ENCODE measurements at places on chromosomes 16 and 17.

- no peak for DNase-seq
Observed at GRCh38 chr17:77558846-77559626, 399.5 kb upstream of the TNRC6C start.

DNA sequence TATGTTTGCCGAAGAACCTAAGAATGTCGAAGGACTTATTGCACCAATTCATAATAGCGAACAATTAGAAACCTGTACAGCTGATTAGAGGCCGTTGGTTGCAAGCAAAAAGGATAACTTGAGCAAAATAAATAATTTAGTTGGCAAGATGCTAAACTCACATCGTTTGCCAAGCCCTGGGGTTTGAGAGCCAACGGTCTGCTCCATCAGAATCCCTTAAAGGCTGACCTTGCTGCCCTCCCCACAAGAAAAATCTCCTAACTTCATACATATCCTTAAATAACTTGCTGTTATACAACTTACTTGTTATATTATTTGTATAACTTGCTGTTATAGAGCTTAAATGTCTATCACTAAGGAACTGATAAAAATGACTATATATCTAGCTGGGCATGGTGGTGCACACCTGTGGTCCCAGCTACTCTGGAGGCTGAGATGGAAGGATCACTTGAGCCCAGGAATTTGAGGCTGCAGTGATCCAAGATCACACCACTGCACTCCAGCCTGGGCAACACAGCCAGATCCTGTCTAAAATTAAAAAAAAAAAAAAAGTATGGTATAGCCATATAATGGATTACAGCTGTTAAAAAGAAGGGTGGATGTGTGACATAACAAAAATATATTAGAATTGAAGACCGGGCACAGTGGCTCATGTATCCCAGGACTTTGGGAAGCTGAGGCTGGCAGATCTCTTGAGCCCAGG, 1.9 kb upstream of the TRIM37 start:
- DNase-seq, result no peak

GRCh38 chr16:89619840-89620239, 6.4 kb downstream of the DPEP1 start:
- no peak for DNase-seq

GRCh38 chr17:77437017-77437416, 296.2 kb downstream of the SEC14L1 start:
- no peak for DNase-seq

DNA sequence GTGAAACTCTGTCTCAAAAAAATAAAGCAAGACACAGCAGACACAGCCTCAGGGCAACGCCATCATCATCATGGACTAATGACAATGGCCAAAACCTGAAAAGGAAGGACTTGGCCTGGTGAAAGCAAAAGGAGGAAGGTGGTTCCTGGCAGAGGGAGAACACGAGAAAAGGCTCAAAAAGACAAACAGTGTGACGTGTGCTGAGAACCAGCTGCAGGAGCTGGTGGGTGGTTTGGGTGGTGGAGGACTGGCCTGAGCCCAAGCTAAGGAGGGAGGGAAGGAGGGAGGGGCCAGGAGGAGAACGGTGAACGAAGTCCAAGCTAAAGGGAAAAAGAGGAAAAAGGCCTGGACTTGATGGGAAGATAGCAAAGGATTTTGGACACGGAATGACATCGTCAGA, 85.1 kb downstream of the SLC39A11 start:
- DNase-seq, result no peak

- no peak for DNase-seq
Observed at GRCh38 chr17:3691617-3692067, 4.3 kb downstream of the P2RX5 start.

DNA sequence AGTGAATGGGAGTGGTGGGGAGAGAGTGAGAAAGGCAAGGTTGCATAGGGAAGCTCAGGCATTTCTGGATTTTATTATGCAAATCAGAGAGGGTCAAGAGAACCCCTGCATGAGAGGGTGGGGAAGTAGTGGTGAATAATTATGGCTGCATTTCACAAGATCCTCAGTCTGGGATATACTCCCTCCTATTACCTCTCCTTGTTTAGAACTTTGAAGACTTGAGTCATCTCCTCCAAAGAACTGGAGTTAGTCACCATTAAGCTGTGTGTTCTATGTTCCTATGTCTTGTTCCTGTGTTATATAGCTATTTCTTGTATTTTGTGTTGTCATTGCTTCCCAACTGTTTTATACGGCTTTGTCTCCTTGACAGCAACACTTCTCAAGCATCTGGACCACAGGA, 18.4 kb downstream of the SOX9 start:
- DNase-seq, result no peak

DNA sequence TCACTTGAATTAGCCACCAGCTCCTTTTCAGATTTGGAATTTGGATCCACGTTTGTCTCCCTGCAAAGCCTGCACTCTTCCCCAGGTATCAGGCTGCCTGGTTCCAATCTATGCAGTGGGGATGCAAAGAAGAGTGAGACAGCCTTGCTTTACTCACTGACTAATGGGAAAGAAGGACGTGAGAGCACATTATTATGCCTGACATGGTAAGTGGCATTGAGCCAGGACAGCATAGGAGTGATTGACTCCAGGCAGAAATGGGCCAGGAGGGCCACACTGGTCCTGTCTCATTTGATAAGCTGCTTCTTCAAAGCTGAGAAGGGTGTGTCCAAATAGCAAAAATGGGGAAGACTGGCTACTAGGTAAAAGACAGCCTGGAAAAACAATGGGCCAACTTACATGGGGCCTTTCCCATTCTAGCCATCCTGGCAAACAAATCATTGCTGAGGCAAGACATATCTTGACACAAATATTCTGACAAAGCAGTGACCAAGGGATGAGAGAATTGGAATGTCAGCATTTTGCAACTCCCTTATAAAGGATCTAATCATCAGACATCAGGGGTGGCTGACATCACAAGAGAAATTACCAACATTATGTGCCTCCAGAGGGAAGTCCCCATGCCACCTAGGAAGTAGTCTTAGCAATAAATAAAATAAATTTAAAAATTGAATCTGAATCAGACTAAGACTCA, 38.6 kb downstream of the CDH11 start:
- DNase-seq, result no peak

- peak; percentile 59 for DNase-seq
Observed at GRCh38 chr16:57530104-57530521, 6.3 kb downstream of the CCDC102A start.

- DNase-seq, result no peak
Observed at GRCh38 chr16:13060932-13061331, 159.5 kb downstream of the SHISA9 start.

- DNase-seq, result no peak
Observed at GRCh38 chr17:48555258-48556228, 10.6 kb upstream of the HOXB2 start.
